SJCRH30 (cell line): ENCODE measurements at places on chromosomes 3 and 15.

- no peak for DNase-seq
Observed at GRCh38 chr3:185332026-185332735, 30.8 kb upstream of the MAP3K13 start.

- DNase-seq: no peak
Observed at GRCh38 chr3:153903430-153903829, 217.8 kb upstream of the ARHGEF26 start.

GRCh38 chr3:29639578-29640290 lies 358.9 kb downstream of the RBMS3 start:
- peak; percentile 2 for DNase-seq

DNA sequence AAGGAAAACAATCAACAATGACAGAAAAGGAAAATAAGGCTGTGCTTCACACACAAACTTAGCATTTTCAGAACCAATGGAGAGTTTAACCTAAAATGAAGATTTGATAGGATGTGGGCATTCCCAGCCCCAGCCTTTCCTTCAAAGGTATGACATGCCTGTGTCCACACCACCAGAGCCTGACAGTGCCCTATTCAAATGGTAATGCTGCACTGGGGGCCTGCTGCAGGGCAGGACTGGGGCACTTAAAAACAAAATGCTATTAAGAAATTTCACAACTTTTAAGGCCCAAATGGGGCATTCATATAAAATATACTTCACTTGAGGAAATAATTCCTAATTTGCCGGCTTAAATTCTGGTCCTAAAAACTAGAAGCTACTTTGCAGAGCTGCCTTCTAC lies 30.9 kb upstream of the TKT start:
- no peak for DNase-seq

GRCh38 chr15:53130943-53131342 lies 340.8 kb upstream of the ONECUT1 start:
- no peak for DNase-seq

- DNase-seq: no peak
Observed at GRCh38 chr3:131007782-131008181, 18.8 kb downstream of the ASTE1 start.

DNA sequence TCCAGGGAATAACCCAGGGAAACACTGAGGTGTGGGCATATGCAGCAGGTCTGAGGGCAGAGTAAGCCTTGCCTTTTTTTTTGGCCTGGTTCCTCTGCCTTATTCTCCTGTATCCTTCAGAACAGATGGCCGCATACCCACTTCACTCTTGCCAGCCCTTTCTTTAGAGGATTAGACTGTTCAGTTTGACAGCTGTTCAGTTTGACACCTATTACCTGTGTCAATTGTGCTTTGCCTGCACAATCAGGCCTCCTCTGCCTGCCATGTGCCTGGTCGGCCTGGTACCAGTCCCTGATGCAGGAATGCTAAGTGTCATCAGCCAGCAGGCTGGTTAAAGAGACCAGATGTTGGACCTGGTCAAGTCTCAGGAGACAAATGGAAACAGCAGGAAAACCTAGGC lies 22.3 kb downstream of the TM6SF1 start:
- DNase-seq: no peak

DNA sequence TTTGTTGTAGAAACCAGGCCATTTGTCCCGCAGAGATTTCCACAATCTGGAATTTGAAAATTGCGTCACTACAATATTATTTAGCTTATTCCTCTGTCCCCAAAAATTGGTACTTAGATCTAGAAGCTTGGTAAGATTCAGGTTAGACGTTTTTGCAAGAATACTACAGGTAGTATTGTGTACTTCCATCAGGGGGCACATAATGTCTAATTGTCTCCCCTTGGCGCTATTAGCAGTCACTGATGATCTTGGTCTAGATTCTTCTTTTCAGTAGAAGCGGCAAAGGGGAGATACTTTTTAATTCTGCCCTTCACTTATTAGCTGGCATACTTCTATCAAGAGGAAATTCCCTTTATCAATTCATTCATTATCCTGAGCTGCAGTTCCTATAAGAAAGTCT lies 42.6 kb upstream of the TRIM42 start:
- no peak for DNase-seq

- DNase-seq: peak; percentile 80
Observed at GRCh38 chr3:132659365-132660051, at the start of gene ACAD11. Gene ACAD11 (minus strand): TSS chr3:132659809. CDS start chr3:132659751, 58 bp downstream.

DNA sequence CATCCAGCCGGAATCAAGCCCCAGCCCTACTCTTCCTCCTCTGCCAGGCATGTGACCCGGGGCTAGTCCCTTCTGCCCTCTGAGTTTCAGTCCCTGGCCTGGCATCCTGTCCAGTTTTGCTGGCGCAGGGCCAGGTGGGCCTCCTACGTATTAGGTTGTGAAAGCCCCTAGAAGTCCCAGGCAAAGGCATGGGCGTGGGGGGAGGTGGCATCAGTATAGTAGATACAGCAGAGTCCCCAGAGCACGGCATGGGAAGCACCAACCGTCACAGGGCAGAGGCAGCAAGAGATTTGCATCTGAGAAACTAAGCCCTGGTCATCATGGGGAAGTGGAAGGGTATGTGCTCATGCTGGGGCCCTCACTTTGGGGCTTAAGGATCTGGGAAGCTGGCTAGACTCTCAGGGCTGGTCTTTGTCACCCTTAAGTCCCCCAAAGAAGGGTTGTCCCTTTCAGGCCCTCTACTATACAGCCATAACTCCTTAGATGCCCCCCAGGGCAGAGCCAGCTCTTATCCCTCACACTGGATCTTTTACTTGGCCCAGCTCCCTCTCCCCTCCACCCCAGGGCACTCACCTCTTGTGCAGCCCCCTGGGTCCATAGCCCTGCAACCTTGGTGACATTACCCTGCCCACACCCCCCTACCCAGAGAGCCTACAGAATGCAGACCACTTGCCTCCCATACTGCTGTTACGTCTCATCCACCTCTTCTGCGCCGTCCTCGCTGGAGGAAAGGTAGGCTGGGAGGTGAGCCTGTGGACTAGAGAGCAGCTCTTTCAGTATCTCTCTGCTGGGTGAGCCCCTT lies 11.3 kb downstream of the NBEAL2 start:
- DNase-seq: no peak
